Esophagus squamous epithelium (tissue), 5 donors: ENCODE measurements at places on chromosomes 16 and 17.

- no peak for DNase-seq
Measured at GRCh38 chr17:55090079-55090492, 121.5 kb downstream of the STXBP4 start.

GRCh38 chr16:53925107-53925410 lies 221.1 kb downstream of the FTO start:
- DNase-seq, result no peak

GRCh38 chr17:60269417-60269816 lies 119.6 kb downstream of the CA4 start:
- DNase-seq, result no peak

DNA sequence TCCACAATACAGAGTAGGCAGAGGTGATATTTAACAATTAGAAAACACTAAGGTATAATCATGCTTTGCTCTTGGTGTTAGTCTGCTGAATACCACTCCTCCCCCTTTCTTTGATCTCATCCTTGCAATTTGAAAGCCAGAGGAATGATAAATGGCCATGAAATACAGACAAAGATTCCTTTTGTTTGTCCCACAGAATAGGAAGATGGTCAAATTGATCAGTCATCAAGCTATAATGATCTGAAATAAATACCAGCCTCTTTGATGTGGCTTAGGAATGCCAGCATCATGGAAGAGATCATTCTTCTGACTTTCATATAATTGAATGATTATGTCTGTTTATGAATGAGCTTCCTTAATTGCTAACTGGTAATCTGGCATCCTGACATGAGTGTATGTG lies 1541.7 kb upstream of the CDH8 start:
- DNase-seq, result no peak

GRCh38 chr17:2056206-2057174 lies 1.6 kb downstream of the HIC1 start:
- DNase-seq, result no peak

DNA sequence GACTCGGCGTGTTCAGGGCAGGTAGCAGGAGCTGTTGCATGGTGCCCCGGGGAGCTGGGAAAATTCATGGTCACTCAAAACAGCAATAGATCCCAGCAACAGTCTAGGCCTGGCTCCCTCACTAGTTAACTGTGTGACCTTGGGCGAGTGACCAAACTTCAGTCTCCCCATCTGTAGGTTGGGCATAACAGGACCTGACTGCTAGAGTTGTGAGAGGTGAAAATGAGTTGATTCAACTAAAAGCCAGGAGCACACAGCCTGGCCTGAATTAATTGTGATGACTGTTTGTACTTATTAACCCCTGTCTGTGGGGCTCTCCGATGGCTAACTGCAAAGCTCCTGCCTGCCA lies 306.9 kb downstream of the SOX9 start:
- no peak for DNase-seq

- DNase-seq, result no peak
Measured at GRCh38 chr16:81574168-81574567, 129.6 kb downstream of the CMIP start.

DNA sequence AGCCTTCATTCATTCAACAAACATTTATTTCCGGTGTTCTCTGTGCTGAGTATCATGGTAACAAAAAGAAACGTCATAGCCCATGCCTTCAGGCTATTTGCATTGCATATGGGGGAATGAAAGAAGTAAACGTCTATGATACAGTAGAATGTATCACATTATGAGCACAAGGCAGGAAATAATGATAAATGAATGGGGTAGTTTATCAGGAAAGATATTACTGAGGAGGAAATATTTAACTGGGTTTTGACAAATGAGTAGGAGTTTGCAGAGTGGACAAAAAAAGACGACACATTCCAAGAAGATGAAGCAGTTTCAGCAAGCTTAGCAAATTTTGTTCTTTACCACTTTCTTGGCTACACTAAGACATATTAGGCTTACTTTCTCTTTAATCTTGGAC lies 1.3 kb upstream of the KRTAP4-7 start:
- DNase-seq, result no peak

DNA sequence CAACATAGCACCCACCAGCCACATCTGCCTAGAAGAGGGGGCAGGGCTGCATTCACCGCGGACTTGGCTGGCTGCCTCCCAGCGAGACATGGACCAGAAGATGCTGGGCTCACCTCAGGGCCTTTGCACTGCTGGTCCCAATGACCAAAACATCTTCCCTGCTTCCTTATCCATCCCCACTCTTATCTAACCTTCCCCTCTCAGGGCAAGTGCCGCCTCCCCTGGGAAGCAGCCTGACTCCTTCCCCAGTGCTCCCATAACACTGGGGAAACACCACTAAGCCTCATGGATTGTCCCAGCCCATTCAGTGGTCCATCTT lies 5.7 kb downstream of the TMC6 start:
- no peak for DNase-seq

GRCh38 chr16:27892879-27893278 lies 170.6 kb downstream of the GSG1L start:
- DNase-seq, result no peak

DNA sequence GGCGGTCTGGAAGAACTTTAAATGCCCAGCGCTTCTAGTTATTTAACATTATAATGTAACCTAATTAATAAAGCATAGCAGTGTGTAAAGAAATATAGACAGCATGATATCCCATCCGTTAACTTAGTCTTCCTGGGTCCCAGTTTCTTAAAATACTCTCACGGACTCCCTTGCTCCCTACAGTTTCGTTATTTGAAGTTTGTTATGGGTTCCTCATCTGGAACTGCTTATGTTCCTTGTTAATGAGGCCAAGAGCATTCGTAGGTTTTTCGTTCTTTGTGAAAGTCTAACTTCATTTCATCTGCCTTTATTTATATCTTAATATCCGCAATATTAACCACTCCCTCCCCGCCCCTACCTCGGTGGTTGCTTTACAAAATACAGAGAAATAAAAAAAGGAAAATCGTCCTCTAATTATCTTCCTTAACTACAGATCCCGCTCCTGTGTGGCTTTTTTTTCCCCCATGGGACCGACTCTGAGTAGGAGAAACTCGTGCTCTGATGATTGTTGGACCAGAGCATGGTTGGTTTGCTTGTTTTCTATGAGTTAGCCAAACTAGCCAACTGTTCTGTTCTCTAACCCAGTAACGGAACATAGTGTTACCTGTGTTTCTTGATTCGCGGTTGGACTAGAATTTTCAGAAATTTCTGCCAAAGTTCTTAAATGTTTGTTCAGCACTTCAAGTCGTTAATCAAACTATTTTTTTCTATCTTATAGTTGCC lies 863 bp downstream of the ADPRM start:
- DNase-seq, result no peak

DNA sequence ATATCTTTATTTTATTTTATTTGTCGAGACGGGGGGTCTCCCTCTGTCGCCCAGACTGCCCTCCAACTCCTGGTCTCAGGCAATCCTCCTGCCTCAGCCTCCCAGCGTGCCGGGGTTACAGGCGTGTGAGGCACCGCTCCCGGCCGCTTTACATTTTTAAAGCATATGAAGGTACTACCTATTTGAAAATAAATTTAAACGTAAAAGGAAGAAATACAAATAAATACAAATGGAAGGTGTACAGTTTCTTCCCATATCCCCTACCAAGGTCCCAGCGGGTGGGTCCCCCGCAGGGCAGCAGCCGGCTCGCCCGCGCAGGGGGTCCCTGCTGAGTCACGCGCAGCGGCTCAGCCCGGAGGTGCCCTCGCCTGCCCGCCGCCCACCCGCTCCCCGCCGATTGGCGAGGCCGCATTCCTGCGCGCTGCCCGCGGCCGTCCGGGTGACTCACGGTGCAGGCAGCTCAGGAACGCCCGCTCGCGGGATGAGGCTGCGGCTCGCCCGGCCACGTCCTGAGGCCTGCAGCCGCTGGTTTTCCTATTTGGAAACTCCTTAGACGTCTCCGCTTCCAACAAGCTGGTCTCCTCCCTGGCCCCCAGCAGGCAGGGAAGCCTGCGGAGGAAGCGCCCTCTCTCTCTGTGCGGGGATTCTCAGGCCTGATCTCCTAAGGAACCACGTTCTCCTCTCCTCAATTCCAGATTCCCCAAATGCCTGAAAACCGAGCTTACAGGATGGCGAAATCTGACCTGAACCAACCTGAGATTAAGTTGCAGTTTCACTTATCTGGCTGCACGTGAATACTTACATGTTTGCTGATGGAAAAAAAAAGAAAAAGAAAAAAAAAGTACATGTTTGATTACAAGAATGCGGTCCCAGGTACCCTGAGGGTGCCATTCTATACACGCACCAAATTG lies 54.8 kb upstream of the MAP3K14 start:
- DNase-seq, result no peak

DNA sequence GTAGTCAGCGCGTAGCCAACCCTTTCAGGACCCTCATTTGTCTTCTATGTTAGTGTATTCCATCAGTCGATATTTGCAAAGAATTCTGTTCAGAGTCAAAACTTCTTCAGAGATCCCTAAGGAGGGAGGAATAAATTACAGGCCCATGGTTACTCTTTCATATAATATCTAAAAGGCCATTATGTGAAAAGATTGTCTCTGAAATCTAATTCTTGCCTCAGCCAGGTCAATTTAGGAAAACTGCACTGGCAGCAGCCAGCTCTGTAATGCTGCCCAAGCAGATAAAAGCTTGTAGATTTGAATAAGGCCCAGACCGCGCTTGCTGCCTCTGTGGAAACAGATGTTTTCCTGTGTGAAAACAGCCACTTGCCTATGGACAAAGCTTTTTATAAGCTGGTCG lies 379.8 kb downstream of the CNTNAP4 start:
- no peak for DNase-seq

DNA sequence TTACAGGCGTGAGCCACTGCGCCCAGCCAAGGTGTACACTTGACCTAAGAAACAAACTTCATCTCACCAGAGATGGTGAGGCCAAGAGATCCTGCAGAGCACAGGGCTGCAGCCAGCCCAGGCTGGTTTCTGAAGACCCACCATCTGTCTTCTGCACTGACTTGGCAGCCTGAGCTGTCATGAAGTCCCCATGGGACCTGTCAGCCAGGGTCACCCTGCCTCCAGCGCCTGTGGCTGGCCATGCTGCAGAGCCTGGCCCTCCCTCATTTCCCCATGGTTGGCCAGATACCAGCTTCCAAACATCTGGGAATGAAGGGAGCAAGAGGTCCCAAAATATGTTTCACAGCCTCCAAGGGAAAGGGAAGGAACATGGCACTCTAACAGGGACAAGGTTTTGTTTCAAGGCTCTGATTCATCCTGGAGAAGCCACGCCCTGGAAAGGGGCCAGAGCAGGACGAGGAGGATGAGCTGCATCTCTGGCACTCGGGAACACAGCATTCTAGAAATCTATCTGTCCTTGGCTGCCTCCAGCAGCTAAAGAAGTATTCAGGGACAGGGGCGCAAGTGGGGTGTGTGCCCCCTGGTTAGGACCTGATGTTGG lies 45.3 kb downstream of the DDX19A start:
- no peak for DNase-seq

DNA sequence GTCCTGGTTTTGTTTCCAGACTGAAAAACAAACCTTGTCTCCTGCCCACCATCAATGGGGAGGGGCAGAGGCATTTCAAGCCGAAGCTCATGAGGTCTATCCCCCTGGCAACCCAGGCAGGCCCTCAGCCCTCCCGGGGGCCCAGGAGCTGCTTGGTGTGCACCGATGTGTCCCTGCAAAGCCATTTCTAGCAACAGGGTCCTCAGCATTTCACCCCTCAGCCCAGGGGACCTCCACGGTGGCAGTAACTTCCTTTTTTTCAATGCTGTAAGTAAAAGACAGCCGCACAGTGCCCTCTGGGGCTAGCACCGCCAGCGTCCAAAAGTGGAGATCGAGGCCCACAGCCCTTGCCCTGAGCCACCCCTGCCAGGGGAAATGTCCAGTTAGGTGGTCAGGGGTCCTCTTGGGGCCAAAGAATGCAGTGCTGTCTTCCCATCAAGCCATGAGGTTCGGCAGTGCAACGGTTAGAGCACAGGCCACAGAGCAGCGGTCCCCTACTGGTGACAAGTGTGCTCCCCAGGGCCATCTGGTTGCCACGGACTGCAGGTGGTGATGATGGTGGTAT lies 79.9 kb downstream of the LITAF start:
- DNase-seq, result no peak

DNA sequence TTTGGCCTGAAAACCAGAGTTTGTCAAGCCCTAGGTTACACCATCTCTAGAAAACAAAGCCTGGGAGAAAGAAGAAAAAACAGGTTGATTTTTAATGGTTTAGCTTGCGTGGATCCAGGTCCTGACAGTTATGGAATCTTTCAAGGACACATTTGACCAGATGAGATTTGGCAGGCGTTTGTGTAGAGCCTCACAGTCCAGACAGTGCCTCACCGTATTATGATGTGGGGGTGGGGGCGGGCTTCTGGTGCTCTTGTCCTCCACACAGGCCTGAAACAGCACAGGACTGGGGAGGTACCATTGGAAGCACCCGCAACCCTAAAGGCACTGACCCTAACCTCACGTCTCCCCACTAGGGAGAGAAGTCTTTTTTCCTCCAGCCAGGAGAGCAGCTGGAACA lies 19.6 kb downstream of the MVP start:
- no peak for DNase-seq

- no peak for DNase-seq
Measured at GRCh38 chr17:46869975-46870803, 18.8 kb downstream of the WNT9B start.

DNA sequence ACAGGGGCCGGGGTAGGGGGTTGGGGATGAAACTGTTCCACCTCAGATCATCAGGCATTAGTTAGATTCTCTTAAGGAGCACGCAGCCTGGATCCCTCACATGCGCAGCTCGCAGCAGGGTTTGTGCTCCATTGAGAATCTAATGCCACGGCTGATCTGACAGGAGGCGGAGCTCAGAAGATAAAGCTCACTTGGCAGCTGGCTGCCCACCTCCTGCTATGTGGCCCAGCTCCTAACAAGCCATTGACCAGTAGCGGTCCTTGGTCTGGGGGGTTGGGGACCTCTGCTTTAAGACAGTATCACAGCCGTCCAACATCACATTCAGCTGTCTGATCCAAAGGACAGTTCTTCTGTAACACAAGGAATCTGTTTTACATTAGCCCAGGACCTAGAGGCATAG lies 62.5 kb downstream of the SLC39A11 start:
- no peak for DNase-seq

GRCh38 chr17:60653569-60653968 lies 24.1 kb upstream of the BCAS3 start:
- no peak for DNase-seq

GRCh38 chr16:50635505-50636392 lies 45.4 kb downstream of the SNX20 start:
- DNase-seq, result no peak

DNA sequence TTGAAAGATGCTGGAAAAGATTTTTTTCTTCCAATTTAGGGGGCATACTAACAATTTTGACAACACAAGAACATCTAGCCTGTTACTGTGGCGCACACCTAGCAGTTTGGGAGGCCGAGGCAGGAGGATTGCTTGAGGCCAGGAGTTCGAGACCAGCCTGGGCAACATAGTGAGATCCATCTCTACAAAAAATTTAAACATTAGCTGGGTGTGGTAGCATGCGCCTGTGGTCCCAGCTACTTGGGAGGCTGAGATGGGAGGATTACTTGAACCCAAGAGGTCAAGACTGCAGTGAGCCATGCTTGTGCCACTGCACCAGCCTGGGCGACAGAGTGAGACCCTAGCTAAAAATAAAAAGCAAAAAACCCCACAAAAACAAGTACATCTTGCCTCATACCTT lies 168.8 kb downstream of the TANC2 start:
- DNase-seq, result no peak
